ENCODE measurements at places on chromosomes 3 and 15.

GRCh38 chr3:80244390-80244789 is 476.6 kb upstream of the ROBO1 start:
- DNase-seq: no peak
- no peaks in the 10 kb centered on the region for H3K36me3 ChIP-seq
- H3K27ac ChIP-seq: no peak overlapping the region
- H3K4me3 ChIP-seq: no peak overlapping the region
- no peaks in the 10 kb centered on the region for H3K4me1 ChIP-seq
- no peaks in the 10 kb centered on the region for H3K27me3 ChIP-seq

DNA sequence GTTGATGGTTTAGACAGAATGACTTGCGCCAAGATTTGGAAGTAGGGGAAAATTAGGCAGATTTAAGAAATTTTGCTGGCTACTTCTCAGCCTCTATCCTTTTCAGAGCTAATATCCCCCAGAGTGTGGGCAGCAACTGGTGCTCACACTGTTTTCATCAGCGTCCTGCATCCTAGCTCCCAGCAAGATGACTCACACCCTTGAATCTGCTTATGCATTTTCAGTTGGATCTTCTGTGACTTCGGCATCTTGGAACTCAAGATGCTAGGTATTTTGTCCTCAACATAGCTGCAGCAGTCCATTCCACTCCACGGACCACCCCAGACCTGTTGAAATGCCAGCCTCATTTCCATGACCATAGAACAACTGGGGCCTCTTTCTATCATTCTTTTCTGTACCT is 336.1 kb upstream of the NR2F2 start:
- no peak for DNase-seq
- H3K27me3 ChIP-seq: no peaks in the 10 kb centered on the region
- H3K27ac ChIP-seq: no peak overlapping the region
- no peaks in the 10 kb centered on the region for H3K4me1 ChIP-seq
- H3K4me3 ChIP-seq: no peak overlapping the region

- H3K36me3 ChIP-seq: no peaks in the 10 kb centered on the region
- no peaks in the 10 kb centered on the region for H3K4me1 ChIP-seq
- no peak overlapping the region for H3K4me3 ChIP-seq
Observed at GRCh38 chr15:51088585-51088984, 6.1 kb downstream of the TNFAIP8L3 start.

DNA sequence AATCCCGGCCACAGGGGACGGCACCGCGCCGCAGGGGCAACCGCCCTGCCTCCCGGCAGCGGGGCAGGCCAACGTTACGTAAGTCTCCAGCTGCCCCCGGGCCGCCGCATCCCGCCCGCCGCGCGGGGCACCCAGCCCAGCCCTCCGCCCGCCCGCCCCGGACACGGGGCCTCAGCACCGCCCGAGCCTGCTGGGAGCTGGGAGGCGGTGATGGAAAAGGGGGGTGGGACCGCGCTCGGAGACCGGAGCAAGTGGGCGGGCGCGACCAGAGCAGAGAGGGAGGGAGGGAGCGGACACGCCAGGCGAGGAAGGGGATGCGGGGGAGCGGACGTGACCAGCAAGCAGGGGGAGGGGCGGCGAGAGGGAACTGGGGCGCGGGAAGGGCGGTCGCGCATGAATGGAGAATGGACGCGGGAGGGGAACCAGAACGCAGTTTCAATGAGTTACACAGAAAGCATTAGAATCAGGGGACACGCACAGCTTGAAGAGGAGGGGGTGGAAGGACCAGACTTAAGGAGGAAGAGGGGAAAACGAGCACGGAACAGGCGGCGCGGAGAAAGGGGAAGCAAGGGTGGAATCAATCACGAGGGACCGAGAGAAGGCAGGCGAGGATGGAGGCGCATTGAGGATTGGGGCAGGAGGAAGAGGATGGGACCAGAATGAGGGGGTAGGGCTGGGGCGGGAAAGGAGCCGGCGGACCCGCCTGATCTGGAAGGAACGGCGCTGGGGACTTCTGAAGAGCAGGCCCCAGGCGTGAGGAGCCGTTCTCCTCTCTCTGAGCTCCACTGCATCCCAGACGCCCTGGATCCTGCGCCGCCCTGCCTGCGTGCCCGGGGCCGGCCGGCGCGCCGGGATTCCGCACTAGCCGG is 559 bp downstream of the PKM start:
- peaks cover 56% of the 10 kb centered on the region for H3K4me1 ChIP-seq
- H3K4me3 ChIP-seq: peak overlapping the region; percentile 89
- no peaks in the 10 kb centered on the region for H3K36me3 ChIP-seq
- H3K27me3 ChIP-seq: no peaks in the 10 kb centered on the region

DNA sequence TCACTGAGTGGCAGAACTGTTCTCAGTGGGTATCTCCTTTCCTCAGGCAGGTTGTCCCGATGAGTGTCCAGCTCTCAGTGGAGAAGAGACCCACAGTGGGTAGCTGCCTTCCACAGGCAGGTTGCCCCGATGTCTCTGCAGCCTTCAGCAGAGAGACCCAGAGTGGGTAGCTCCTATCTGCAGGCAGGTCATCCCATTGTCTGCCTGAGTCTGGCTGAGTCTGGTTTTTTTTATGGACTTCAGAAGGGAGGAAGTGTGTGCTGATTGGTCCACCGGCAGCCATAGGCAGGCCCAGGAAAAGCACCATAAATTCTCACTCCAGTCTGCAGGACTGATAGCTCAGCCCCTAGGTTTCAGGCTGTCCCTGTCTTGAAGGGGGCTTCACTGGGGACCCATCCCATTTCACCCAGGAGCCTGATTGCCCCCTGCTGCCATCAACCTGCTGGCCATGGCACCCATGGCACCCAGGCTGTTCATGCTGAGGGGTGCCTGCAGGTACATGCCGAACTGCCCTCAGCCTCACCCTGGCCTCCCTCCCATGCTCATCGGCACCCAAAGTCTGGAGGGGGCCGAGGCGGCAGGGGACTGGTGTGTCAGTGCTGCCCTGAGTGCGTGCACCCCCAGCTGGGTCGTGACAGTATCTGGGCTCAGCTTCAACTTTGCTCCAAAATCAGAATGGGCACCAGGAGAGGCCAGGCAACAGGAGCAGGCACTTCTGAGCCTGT is 3.6 kb upstream of the LIMD1 start:
- peaks cover 11% of the 10 kb centered on the region for H3K4me1 ChIP-seq
- no peak overlapping the region for H3K27ac ChIP-seq
- H3K27me3 ChIP-seq: no peaks in the 10 kb centered on the region

GRCh38 chr3:194274424-194275085 is 76.6 kb downstream of the CPN2 start:
- H3K4me3 ChIP-seq: no peak overlapping the region
- peaks cover 13% of the 10 kb centered on the region for H3K4me1 ChIP-seq
- peak; percentile 13 for DNase-seq
- H3K27ac ChIP-seq: no peak overlapping the region
- no peaks in the 10 kb centered on the region for H3K27me3 ChIP-seq

- no peaks in the 10 kb centered on the region for H3K36me3 ChIP-seq
- H3K27ac ChIP-seq: no peak overlapping the region
- H3K4me1 ChIP-seq: peaks cover 5% of the 10 kb centered on the region
Observed at GRCh38 chr3:128410669-128411573, 55.8 kb downstream of the DNAJB8 start.

- H3K36me3 ChIP-seq: no peaks in the 10 kb centered on the region
- H3K4me3 ChIP-seq: no peak overlapping the region
- H3K4me1 ChIP-seq: peaks cover 38% of the 10 kb centered on the region
- H3K27ac ChIP-seq: no peak overlapping the region
Observed at GRCh38 chr15:81031203-81031602, 30.5 kb downstream of the TLNRD1 start.

DNA sequence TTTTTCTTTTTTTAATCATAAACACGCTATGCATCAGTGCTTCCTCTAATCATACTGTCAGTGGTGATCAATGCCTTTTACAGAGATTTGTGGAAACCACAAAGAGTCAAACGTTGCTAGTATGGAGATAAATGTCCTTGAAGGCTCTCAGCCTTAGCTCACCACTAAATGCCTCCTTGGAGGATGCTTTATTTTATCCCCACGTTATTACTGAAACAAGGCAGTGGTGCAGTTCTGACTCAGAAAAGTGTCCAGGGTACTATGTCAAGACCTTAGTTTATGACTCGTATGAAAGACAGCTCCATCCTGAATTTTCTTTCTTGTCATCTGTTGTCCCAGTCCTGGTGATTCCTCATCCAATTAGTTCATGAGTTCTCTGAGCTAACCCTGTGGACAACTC is 1146.7 kb downstream of the IGSF11 start:
- DNase-seq: no peak
- no peak overlapping the region for H3K4me3 ChIP-seq
- H3K27me3 ChIP-seq: no peaks in the 10 kb centered on the region
- H3K4me1 ChIP-seq: no peaks in the 10 kb centered on the region
- H3K36me3 ChIP-seq: no peaks in the 10 kb centered on the region

DNA sequence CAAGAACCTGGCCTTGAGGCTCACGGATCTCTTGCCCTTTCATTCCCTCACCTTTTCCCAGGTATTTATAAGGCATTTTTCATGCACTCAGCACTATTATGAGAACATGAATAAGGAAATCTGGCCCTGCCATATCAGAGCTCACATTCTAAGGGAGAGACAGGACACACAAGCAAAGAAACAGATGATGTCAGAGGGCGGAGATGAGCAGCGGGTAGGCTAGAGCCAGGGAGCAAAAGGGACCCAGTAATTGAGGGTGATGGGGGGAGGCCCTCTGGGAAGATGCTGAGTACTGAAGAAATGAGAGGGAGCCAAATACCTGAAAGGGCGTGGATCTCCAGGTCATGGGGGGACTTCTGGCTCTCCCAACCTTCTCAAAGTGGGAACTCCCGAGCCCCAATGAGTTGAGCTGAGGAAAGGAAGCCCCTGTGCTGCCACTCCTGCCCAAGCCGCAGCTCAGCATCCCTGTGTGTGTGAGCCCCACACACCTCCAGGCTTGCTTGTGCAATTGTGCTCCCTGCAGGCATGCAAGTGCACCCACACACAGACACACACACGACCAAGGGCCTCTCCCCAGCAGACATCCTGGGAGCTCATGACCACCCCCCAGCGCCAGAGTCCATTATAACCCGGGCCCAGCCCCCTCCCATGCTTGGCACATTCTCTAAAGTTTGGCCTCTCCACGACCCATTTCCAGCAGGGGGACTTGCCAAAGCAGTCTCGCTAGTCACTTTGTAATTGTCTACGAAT is 81.4 kb upstream of the PXYLP1 start:
- no peak overlapping the region for H3K27ac ChIP-seq
- no peaks in the 10 kb centered on the region for H3K4me1 ChIP-seq
- H3K36me3 ChIP-seq: no peaks in the 10 kb centered on the region
- no peak overlapping the region for H3K4me3 ChIP-seq
- DNase-seq: no peak
- no peaks in the 10 kb centered on the region for H3K27me3 ChIP-seq

DNA sequence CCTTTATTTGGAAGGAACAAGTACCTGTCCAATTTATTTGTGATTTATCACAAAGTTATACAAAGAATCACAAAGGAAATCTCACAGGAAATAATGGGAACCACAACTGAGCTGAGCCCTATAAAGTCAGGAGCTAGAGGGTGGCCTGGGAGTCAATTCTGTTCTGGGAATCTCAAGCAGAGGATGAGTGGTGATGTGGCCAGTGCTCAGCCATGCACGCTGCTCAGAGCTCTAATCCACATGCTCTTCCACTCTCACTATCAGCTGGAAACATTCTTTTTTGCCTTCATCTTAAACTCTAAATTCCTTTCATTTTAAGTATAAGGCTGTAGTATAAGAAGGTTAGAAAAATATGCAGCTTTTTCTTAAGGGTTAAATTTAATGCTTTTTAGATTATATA is 36.6 kb downstream of the UACA start:
- no peak for DNase-seq
- H3K36me3 ChIP-seq: no peaks in the 10 kb centered on the region
- H3K4me1 ChIP-seq: peaks cover 21% of the 10 kb centered on the region
- H3K27me3 ChIP-seq: no peaks in the 10 kb centered on the region

DNA sequence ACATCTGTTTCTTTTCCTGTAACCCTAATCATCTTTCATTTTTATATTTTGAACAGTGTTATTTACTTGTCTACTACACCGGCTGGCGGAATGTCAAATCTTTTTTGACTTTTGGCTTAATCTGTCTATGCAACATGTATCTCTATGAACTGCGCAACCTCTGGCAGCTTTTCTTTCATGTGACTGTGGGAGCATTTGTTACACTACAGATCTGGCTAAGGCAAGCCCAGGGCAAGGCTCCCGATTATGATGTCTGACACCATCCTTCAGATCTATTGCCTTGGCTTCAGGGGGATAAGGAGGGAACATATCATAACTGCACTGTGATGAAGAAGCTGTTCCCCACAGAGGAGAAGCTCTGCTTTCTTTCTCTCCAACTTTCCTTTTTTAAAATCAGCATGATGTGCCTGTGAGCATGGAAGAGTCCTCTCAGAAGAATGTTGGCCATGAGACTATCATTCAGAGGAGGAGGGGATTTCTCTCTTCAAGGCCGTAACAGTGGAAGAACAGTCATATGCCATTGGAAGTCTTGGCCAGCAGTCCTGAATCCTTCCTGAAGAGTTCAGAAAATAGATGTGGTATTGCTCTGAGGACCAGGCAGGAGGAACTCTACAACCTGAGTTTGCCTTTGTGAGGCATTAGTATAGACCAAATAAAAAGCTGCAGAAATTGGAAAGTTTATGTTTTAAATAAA is 69.9 kb downstream of the SEC22A start:
- DNase-seq: no peak
- no peak overlapping the region for H3K4me3 ChIP-seq
- H3K36me3 ChIP-seq: peaks cover 7% of the 10 kb centered on the region
- H3K4me1 ChIP-seq: peaks cover 14% of the 10 kb centered on the region

DNA sequence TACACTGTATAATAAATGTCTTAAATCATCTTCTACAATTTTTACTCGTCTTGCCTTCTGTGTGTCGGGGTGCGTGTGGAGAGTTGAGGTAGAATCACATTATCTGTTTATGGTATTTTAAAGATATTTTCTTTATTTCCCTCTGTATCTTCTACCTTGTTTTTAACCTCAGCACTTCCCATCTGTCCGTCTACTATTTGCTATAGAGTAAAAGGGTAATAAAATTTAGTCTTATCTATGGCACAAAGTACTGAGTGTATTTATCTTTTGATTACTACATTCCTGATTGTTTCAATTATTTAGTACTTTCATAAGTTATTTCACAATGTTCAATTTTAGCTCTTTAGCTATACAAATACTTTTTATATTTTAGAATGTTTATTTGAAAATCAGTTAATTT is 62.2 kb downstream of the TRPC1 start:
- H3K4me3 ChIP-seq: no peak overlapping the region
- H3K27ac ChIP-seq: no peak overlapping the region
- H3K27me3 ChIP-seq: no peaks in the 10 kb centered on the region
- H3K36me3 ChIP-seq: peaks cover 20% of the 10 kb centered on the region
- DNase-seq: no peak

DNA sequence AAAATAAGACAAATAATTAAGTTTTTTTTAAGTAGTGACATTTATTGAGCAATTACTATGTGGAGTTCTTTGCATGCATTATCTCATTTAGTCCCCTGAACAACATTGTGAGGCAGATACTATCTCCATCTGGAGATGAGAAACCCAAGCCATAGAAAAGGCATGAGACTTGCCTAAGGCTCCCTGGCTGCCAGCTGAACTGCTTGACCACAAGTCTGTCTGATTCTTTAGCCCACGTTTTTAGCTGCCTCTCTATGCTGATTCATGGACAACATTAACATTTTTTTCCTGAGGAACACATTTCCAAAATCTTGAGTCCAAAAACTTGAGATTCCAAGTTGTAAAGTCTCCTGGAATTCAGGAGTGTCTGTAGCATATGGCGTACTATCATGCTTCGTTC is 263.6 kb upstream of the GOLGA6L4 start:
- H3K36me3 ChIP-seq: no peaks in the 10 kb centered on the region
- DNase-seq: no peak
- H3K4me3 ChIP-seq: no peak overlapping the region
- no peaks in the 10 kb centered on the region for H3K27me3 ChIP-seq

GRCh38 chr3:115287198-115287597 is 140.1 kb upstream of the ZBTB20 start:
- H3K27me3 ChIP-seq: no peaks in the 10 kb centered on the region
- no peak overlapping the region for H3K4me3 ChIP-seq
- no peaks in the 10 kb centered on the region for H3K4me1 ChIP-seq

All from heart left ventricle (tissue), 16 donors.